Activated naive CD8-positive, alpha-beta T cell treated with anti-CD3 and anti-CD28 coated beads for 36 hours (primary cell): ENCODE measurements at places on chromosomes 12 and 14.
A peak's percentile ranks its signal among the peaks of the same experiment; 100 is the strongest.

- no peaks in the 10 kb centered on the region for H3K4me1 ChIP-seq
- no peak overlapping the region for H3K4me3 ChIP-seq
- H3K36me3 ChIP-seq, result no peaks in the 10 kb centered on the region
- peaks cover 1% of the 10 kb centered on the region for H3K27me3 ChIP-seq
- no peak overlapping the region for H3K27ac ChIP-seq
Observed at GRCh38 chr12:5808981-5809380, 136.1 kb downstream of the ANO2 start.

DNA sequence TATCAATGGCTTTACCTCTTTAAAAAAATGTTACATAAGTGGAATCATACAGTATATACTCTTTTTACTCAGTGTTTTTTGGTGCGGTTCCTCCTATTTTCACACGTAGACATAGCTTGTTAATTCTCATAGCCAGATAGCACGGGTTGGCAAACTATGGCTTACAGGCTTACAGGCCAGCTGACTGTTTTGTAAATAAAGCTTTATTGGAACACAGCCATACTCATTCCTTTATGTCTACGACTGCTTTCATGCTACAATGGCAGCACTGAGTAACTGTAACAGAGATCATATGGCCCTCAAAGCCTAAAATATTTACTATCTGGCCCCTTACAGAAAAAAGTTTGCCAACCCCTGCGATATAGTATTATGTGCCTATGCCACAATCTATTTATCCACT, 5.8 kb upstream of the DAAM1 start:
- H3K36me3 ChIP-seq, result no peaks in the 10 kb centered on the region
- no peak for DNase-seq
- peaks cover 27% of the 10 kb centered on the region for H3K27me3 ChIP-seq
- H3K4me1 ChIP-seq, result peaks cover 2% of the 10 kb centered on the region
- no peak overlapping the region for H3K27ac ChIP-seq

DNA sequence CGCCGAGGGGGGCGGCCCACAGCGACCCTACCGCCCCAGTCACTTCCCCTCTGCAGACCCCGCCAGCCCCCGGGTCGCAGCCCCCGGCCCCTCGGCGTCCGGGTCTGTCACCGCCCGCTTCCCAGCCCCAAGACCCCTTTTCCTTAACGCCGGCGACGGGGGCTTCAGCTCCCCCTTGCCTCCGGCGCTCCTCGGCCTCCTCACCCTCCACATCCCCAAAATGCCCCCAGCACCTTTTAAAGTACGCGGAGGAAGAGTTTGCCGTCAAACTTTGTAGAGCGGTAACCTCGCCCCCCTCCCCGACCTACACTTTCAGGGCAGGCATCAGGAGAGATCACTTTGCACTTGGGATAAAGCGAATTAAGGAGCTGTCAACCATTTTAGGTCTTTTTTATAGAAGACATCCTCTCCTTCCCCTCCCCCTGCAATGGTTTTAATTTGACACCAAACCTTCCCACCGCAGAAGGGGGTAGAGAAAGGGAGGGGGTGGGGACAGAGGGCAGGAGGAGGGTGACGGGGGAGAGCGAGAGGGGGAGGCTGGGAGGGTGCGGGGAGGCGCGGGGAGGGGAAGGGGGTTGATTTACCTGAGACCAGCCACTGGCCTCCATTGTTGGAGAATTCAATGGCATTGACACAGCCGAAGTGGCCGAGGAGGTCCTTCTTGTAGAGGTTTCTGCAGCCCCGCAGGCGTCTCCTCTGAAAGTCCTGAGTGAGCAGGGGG, 578 bp downstream of the DCAF5 start:
- peaks cover 9% of the 10 kb centered on the region for H3K36me3 ChIP-seq
- peak; percentile 9 for DNase-seq
- H3K27me3 ChIP-seq, result no peaks in the 10 kb centered on the region

DNA sequence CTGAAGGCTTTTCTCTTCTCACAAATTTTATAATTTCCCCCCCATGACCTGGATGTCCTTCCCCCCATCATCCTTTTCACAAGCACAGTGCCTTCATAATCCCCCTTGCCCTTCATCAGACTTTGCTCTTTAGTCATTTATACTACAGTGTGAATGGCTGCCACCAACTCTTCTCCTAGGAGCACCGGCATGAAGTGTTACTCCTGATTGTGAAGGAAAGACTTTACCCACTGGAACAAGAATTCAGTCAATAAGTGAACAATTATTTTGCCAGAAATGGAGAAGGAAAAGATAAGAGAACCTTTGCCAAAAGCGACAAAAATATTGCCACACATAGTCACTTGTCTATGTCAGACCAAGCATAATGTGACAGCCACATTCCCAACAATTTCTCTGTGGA, 5.0 kb downstream of the SERPINA9 start:
- peaks cover 4% of the 10 kb centered on the region for H3K27me3 ChIP-seq
- no peak overlapping the region for H3K27ac ChIP-seq
- no peaks in the 10 kb centered on the region for H3K4me1 ChIP-seq
- H3K36me3 ChIP-seq, result no peaks in the 10 kb centered on the region
